ENCODE measurements at places on chromosomes 11 and 22.

GRCh38 chr22:38213990-38214301 lies 12.2 kb downstream of the MAFF start:
- no peak for DNase-seq

DNA sequence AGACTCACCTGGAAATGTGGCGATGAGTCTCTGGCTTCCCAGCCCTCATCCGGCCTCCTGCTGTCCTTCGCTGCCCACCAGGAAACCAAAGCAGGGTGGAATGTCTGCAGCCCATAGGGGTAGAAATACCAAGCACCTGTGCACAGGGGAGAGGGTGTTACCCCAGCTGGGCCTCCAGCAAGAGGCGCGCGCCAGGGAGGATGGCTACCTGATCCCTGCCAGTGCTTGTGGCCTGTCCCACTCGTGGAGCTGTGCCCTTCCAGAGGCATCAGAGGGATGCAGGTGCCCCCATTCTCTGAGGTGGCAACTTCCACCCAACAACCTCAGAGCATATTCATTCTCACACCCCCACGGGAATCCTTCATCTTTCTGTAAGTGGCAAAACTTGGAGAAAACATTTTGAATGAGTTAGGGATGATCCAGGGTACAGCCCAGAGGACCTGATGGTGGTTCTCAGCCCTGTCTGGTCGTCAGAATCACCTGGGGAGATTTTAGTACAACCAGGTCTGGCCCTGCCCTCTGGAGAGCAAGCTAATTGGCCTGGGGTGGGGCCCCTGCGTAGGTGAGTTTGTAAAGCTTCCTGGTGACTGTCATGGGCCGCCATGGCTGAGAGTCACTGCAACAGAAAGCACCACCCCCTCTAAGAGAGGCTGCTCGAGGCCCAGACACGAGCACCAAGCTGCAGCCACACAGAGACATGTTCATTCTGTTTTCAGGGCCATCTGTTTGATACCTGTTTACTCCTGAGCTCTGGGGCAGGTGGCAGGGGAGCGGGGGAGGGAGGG lies 9.9 kb downstream of the SUN2 start:
- no peak for DNase-seq

- DNase-seq: no peak
These were observed 1008.0 kb downstream of the FAM181B start for GRCh38 chr11:81725701-81726100.

GRCh38 chr11:126426106-126426505 lies 70.6 kb downstream of the ST3GAL4 start:
- DNase-seq: no peak

DNA sequence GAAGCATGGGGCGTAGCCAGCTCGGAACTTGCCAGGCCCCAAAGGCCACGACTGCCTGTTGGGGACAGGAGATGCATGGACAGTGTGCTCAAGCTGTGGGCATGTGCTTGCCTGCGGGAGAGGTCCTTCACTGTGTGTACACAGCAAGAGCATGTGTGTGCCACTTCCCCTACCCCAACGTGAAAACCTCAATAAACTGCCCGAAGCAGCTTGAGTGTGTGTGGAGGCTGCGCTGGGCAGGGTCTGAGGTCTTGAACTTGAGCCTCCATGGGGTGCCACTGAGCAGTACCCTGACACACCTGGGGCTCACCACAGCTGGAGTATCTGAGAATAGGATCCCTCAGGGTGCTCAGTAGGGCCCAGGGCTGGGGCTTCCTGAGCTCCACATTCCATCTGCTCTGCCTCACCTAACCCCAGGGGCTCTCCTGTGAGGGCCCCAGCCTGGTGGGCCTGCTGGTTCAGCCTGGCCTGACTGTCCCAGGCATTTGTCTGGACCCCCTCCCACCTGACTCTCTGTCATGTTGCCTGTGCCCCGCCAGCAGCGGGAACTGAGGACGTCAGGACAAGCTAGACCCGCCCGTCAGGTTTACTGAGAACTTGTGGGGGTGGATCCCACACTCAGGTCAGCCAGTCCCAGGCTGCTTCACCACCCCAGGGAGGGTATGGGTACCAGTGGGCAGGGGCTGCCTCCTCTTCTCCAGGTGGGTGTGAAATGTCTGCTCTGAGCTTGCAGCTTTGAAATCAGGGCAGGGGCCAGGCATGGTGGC lies 3.2 kb downstream of the RASSF7 start:
- DNase-seq: no peak

DNA sequence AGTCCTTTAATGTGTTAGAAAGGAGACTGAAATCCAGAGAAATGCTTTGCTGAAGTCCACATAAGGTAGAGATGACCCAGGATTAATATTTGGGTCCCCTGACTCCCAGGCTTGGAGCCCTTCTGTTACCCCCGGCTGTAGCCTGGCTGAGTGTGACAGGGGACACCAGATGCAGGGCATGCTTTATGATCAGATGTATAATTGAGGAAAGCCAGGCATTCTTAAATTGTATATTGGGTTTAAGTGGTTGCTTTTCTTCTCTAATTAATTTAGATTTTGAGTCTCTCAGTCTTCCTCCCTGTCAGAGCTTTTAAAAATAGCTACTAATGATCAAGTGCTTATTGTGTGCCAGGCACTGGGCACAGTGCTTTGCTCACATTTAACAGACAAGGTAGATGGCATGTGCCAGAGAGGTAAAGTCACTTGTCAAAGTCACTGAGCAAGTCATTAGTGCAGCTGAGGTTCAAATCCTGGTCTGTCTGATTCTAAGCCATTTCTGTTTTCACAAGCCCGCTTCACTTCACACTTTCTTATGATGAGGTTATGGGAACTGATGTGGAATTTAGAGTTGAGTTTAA lies 7.9 kb downstream of the ZNRF3 start:
- no peak for DNase-seq

- DNase-seq: no peak
These were observed 57.9 kb downstream of the DBX1 start for GRCh38 chr11:20102397-20102796.

DNA sequence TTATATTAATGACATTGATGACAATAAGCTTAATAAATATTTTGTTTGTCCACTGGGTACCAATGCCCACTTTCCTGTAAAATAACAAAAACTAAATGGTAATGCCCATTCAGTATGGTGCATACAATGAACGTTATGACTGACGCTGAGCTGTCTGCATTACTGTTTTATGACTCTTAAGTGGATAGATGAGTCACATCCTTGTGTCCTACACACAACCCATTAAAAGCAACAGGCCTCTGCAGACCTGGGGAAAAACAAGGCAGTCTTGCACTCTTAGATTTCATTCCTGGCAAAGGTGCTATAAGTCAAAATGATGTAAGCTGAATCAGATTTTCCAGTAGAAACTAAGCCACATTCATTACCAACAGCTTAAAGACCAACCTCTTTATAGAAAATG lies 176.3 kb upstream of the TMEM45B start:
- DNase-seq: no peak

DNA sequence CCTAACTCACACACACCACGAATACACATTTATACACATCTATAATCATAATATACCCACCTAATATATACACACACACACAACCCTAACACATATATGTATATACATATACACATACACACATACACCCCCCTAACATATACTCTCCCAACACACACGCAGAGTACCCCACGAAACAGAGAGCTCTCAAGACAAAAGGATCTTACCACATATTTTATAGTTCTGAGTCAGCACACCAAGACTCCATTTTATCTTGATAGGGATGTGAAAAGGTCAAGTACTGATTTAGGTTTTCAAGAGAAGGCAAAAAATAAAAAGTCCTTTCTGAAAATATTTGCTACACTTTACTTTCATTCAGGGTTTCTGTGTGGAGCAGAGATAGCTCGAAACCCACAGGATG lies 1207.2 kb downstream of the LRRC4C start:
- no peak for DNase-seq

- no peak for DNase-seq
These were observed 273.4 kb downstream of the FAM76B start for GRCh38 chr11:95516175-95516574.

DNA sequence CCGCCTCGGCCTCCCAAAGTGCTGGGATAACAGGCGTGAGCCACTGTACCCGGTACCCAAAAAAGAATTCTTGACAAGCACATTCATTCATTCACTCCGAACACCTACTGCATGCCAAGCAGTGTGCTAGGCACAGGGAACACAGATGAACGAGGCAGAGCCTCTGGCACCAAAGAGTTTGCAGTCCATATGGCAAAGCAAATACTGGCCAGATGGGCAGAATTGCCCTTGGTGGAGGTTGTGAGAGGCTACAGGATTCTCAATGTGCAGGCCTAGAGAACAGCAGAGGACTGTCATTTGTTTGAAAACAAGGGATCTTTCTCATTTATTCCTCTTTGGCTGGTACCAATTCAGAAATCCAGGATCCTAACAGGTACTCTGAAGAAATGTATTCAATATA lies 27.5 kb upstream of the MTCH2 start:
- DNase-seq: no peak

DNA sequence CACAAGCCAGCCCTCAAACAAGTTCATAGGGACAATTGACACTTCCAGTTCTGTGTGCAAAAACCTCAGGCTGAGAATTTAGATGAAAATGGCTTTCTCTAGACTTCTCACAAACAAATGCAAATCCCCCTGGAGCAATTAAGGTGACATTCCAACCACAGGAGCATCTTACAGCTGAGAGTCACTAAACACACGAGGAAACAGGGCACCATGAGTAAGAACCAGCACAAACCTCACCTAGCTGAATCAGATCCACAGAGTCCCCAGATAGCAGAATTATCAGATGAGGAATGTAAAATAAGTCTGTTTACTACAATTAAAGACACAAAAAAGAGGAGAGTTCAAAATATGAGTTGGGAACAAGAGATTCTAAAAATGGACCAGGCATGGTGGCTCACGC lies 51.5 kb downstream of the RTL6 start:
- DNase-seq: no peak

DNA sequence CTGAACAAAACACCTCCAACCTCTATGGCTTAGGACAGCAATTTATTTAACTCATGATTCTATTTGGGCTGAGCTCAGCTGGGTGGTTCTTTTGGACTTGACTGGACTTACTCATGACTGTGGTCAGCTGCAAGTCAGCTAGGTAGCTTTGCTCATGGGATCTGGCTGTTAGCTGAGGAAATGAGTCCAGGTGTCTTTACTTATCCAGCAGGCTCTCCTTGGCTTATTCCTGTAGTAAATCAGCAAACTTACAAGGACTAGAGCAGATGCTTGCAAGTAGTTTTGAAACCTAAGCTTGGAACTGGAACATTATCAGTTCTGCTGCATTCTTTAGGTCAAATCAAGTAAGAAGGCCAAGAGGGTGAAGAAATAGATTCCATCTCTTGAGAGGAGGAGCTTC lies 8.0 kb upstream of the HIKESHI start:
- no peak for DNase-seq

GRCh38 chr11:77143405-77144020 lies 15.5 kb downstream of the MYO7A start:
- no peak for DNase-seq

GRCh38 chr22:21632237-21632895 lies at the start of gene CCDC116:
Gene CCDC116, plus strand, starts transcription at chr22:21632760. Its CDS starts 422 bp downstream, at chr22:21633182.
- DNase-seq: no peak

DNA sequence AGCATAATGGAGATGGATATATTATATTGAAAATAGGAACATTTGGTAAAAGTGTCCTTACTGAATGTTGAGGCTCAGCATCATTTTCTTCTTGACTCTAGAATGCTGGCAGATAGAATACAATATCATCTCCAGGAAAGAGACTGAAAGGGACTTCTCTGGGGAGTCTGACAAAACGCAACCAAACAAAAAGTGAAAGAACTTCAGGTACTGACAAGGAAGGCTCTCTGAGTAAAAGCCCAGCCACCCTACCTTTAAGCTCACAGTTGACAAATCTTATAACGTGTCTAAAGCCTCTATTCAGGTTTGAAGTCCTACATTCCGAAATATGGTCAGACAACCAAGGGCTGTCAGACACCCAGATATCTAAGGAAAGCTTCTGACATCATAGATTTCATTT lies 590.8 kb downstream of the SOX6 start:
- DNase-seq: no peak

- DNase-seq: no peak
These were observed 4.4 kb downstream of the C11orf86 start for GRCh38 chr11:66979336-66979980.

DNA sequence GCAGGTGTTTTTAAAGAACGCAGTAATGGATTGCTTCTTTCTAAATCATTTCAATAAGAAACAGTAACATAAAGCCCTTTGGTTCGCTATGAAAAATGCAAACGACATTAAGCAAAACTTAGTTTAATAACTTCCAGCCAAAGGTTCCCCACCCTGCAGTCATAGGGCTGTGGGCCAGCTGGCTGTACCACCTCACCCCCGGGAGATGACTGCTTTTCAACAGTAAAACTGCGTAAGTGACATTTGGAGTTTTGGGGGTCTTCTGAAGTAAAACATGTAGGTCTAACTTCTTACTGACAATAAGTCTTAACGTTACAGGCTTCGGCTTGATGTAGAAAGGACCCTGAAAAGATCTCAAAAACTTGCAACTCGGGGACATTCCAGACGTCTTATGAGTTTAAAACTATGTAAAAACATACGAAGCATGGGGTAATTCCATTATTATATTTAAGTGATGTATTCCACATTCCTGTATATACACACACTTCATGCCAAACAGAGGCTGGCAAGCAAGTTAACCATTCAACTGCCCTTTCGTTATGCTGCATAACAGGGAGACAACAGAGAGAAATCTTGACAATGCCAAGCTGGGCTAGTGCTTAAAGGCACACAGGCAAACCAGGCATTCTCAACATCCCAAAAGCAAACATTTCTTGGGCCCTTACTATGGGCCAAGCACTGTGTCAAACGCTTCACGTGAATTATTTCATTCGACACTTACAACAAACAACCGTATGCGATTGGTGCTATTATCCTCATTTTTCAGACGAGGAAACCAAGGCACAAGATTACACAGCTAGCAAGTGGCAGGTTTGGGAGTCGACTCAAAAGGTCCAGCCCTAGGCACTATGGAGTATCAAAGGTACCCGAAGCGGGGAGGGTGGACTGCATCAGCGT lies 1.2 kb downstream of the MRTFA start:
- DNase-seq: no peak
